NT2/D1 (cell line): ENCODE measurements at places on chromosomes 6 and 20.

- no peak for DNase-seq
These were observed 24.4 kb downstream of the DNAH8 start for GRCh38 chr6:38739532-38739931.

- peak; percentile 71 for DNase-seq
These were observed 95.6 kb downstream of the LAMP5 start for GRCh38 chr20:9609887-9610502.

DNA sequence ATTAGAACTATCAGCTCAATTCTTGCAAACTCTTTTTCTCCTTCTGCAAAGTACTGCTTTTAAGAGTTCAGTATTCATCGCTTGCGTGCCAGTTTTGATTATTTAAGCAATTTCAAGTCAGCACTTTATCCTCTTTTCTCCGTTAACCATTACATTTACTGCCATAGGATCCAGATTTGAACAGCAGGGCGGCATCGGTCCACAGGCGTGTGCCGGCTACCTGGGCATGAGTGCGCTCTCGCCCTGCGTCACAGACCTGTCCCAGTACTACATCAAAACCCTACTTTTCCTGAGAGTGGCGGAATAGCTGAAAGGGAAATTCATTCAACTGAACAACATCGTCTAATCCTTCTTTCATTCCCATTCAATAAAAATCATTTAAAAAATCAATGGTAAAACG, 53.4 kb downstream of the MYLK4 start:
- no peak for DNase-seq

- no peak for DNase-seq
These were observed 3.6 kb downstream of the BPI start for GRCh38 chr20:38307371-38308046.

DNA sequence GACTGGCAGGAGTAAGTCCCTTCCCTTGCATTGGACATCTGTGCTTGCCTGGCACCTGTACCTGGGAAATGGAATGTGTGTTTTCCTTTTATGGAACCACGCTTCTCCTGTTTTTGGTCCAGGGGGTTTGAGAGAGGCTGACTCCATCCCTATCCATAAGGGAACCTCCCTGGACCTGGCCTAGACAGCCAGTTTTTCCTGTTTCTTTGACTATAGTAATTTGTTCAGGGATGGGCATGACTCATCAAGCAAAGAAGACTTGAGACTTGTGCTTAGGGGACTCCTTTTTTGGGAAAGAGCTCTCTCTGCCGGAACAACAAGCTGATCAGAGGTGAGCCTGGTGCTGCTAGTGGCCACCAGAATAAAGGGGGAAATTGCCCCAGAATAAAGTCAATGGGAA, 393.8 kb downstream of the CDH26 start:
- no peak for DNase-seq

- peak; percentile 75 for DNase-seq
These were observed at the start of gene BAK1 for GRCh38 chr6:33579828-33580714. Gene BAK1, minus strand, starts transcription at chr6:33580276. Its CDS starts 2,672 bp downstream, at chr6:33577604.

- no peak for DNase-seq
These were observed 40.7 kb downstream of the DACT2 start for GRCh38 chr6:168278904-168279303.

- DNase-seq = no peak
These were observed 55.1 kb downstream of the KIAA0408 start for GRCh38 chr6:127404133-127404532.

- DNase-seq = no peak
These were observed 7.6 kb downstream of the NOTCH4 start for GRCh38 chr6:32216285-32216684.

DNA sequence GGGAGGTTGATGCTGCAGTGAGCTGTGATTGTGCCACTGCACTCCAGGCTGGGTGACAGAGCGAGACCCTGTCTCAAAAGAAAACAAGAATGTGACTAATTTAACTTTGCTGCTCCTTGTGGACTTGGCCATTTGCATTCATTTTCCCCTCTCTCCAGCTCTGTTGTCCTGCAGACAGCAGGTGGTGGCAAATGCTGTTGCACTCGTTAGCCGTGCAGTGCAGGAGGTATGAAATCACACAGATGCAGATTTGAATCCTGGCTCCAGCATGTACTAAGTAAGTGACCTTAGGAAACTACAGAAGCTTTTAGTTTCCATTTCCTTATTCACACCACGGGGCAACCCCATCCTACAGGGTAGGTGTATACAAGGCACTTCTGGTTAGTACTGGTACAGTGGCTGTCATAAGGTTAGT, 9.6 kb upstream of the BEND3 start:
- peak; percentile 76 for DNase-seq

GRCh38 chr6:1363729-1364572, 25.4 kb upstream of the FOXF2 start:
- DNase-seq = no peak
